ENCODE measurements at places on chromosomes 2 and 18.

- no peak for DNase-seq
These were observed 784.8 kb upstream of the CDH2 start for GRCh38 chr18:28961669-28962228.

GRCh38 chr2:201795607-201796477 lies 10.5 kb upstream of the CDK15 start:
- DNase-seq = no peak

- DNase-seq = no peak
These were observed 6.7 kb downstream of the ASB1 start for GRCh38 chr2:238433300-238433915.

GRCh38 chr18:61892683-61893308 lies at the start of gene RNF152:
Gene RNF152, minus strand, starts transcription at chr18:61893007. Its CDS starts 76,544 bp downstream, at chr18:61816463.
- no peak for DNase-seq

- no peak for DNase-seq
These were observed 386.5 kb upstream of the SLC39A10 start for GRCh38 chr2:195270466-195271039.

DNA sequence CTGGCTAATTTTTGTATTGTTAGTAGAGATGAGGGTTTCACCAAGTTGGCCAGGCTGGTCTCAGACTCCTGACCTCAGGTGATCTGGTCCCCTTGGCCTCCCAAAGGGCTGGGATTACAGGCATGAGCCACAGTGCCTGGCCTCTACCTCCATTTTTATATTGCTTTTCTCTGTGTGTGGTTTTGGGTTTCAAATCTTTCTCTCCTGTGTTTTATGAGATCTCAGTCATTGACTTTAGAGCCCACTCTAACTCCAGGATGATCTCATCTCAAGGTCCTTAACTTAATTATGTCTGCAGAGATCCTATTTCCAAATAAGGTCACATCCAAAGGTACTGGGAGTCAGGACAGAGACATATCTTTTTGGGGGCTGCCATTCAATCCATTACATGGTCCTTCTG lies 24.7 kb downstream of the ARL4C start:
- no peak for DNase-seq

DNA sequence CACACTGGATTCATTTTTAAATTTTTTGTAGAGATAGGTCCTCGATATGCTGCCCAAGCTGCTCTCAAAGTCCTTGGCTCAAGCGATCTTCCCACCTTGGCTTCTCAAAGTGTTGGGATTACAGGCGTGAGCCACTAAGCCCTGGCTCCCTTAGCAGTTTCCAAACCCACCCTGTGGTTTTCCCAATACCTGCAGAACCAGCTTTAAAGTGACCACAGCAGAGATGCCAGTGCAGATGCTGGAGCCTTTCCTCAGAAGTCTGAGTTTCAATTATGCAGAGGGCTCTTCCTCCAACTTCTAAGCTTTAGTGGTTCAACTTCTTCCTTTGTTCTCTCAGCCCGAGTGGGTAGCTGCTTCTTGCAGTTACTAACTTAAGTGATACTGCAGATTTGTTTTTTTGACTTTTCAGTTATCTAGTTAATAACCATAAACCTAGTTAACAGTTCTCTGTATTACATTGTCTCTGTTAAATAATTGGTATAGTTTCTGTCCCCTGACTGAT lies 8.1 kb upstream of the HAAO start:
- no peak for DNase-seq

GRCh38 chr18:2990956-2991640 lies 21.8 kb downstream of the LPIN2 start:
- no peak for DNase-seq
